CD4-positive, alpha-beta T cell treated with Interleukin-15 for 1 hour (primary cell): ENCODE measurements at places on chromosomes 6 and 20.

DNA sequence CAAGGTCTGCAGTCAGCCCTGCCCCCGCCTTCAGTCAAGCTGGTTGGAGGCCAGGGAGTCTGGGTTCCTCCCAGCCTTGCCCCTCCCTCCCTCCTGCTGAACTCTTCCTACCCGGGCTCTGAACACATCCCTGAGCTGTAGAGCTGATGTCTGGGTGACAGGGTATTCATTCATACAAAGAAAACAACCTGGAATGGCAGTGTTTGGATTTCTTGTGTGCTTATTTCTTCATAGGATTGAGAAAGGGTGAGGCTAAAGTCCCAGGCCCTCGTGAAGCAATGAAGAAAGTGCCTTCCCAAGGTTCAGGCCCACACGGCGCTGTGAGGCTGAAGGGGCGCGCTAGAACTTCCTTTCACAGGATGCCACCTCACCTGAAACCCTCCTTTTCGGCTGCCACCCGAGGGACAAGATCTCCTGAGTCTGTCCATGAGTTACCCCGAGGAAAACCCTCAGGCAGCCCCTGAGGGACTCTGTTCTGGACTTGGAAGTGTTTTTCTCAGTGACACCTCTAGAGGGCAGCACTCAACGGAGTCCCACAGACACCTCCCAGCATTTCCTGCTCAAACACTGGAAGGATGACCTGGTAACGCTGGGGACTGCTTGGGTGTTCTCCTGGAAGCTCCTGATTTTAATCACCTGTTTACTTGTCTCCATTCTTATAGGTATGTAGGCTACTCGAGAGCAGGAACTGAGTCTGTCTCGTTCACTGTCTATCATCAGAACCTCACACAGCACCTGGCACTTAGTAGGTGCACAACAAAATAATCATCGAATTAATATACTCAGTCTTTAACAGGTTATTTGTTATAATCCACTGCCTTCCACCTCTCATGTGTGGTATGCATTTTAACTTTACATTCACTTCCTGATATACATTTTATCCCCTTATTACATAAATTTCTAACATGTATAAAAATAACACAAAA lies 11.8 kb upstream of the GSTA1 start:
- DNase-seq, result no peak

DNA sequence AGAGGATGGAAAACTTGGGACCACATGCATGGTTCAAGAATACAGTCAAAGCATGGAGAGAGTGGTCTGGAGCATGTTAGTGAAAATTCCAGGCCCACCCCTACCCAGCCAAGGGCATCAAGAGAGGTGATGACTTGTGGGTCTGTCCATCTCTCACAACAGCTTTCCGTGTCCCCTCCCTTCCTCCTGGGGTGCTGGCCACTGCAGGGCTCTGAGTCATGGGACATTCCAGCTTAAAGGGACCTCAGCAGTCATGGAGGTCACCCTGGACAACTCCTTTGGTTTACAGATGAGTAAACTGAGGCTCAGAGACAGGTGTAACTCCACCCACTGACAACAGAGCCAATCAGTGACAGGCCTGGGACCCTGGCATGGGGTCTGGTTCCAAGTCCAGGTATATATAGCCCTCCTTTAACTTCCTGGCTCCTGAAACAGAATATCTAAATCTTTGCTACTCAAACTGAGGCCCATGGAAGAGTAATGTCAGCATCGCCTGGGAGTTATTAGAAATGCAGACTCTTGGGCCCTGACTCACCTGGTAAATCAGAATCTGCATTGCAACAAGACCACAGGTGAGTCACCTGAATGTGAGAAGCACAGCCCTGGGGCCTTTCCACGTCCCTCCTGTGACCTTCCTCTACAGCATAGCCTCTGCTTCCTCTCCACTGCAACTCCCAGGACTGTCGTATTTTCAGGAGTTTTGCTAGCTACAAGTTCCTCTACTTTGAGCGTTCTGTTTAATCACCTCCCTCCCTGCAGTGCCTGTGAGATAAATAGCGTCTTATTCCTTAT lies 170.2 kb downstream of the ZDHHC14 start:
- no peak for DNase-seq

- no peak for DNase-seq
Measured at GRCh38 chr6:133499662-133500061, 258.5 kb downstream of the EYA4 start.

- DNase-seq, result peak; percentile 69
Measured at GRCh38 chr20:13231031-13231752, 10.1 kb downstream of the ISM1 start.

DNA sequence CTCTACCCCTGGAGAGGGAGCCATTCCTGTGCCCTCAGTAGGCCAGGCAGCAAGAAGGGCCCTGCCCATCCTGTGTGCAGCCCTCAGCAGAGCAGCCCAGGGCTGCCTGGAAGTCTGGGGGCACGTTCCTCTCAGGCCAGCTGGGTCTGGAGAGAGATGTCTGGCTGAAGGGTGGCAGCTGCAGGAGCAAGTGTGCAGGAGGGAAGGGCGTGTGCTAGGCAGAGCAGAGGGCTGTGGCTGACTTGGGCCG lies 62.7 kb downstream of the NOL4L start:
- no peak for DNase-seq

- no peak for DNase-seq
Measured at GRCh38 chr6:11632231-11632630, 94.7 kb downstream of the TMEM170B start.

- no peak for DNase-seq
Measured at GRCh38 chr6:134002821-134003220, 49.6 kb downstream of the SLC2A12 start.

- no peak for DNase-seq
Measured at GRCh38 chr6:149389509-149390297, 10.4 kb upstream of the SUMO4 start.

DNA sequence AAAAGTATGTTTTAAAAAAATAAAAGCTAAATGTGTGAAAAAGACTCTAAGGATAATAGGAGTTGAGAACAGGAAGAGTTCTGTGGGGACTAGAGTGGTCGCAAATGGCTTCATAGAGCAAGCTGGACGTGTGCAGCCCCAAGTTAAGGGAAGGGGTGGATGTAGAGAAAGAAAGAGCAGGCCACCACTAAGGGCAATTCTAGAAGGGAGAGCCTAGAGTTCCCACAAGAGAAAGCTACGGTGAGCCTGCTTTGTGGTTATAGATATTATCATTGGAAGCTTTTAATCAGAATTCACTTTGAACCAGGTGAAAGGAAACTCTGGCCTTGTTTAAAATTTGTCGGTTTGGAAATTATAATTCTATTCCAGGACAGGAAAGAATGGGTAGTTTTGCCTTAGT lies 101.6 kb downstream of the HIVEP2 start:
- no peak for DNase-seq
